ENCODE measurements at places on chromosomes 7 and 10.

- DNase-seq = no peak
Measured at GRCh38 chr10:84523526-84523925, 195.1 kb downstream of the CCSER2 start.

- DNase-seq = no peak
Measured at GRCh38 chr7:53002389-53002788, 33.0 kb upstream of the POM121L12 start.

DNA sequence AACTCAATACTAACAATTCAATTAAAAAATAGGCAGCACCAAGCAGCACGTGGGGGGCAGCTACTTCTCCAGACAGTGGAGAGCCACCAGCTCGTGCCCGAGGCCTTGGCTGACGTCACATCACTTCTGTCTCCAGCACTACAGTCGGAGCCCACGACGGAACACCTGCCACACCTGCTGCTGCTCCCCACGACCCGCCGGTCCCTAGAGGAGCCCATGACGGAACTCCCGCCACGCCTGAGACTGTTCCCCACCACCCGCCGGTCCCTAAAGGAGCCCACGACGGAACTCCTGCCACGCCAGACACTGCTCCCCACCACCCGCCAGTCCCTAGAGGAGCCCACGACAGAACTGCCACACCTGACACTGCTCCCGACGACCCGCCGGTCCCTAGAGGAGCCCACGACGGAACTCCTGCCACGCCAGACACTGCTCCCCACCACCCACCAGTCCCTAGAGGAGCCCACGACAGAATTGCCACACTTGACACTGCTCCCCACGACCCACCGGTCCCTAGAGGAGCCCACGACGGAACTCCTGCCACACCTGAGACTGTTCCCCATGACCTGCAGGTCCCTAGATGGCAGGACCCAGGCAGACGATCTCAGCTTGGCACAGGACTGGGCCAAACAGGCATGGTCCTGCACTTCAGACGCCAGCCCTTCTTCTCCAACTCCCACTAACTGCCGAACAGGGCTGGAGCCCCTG is 258.0 kb downstream of the ELFN1 start:
- no peak for DNase-seq

DNA sequence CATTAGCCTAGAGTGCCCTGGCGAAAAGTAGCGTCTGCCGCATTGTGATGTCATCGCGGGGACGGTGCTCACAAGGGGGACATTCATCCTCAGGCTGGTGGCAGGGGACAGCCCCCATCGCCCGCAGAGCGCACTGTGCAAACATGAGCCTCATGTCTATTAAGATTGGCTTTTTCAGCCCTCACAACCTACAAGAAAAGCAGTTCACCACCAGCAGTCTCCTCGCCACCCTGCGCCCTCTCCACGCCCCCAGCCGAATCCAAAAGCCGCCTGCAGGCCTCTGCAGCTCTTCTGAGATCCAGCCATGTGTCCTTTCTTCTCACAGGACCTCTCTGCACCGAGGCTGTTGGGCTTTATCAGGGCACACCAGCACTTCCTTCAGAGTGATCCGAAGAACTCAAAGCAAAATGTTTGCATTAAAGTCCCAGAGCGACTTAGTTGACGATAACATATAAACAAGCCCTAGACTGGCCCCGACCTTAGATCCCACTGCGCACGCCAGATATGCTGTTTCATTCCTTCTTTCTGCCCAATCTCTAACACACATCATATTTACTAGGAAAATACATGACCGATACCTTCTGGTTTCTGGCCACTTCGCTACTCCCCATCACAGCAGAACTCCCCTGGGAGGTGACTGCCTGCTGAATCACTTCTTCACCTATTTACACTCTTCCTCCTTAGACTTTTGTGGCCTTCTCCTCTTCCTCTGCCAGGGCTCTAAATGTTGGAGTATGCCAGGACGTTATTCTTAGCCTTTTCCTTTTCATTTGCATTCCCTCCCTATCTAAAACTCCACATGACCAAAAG is 206.0 kb upstream of the SH2B2 start:
- no peak for DNase-seq

- DNase-seq = no peak
Measured at GRCh38 chr10:4848356-4849041, 22.5 kb downstream of the AKR1E2 start.

All from AG04450 (cell line).